ENCODE measurements at places on chromosomes 1 and 21.

- no peak for DNase-seq
Observed at GRCh38 chr1:34060187-34060730, 104.8 kb downstream of the CSMD2 start.

DNA sequence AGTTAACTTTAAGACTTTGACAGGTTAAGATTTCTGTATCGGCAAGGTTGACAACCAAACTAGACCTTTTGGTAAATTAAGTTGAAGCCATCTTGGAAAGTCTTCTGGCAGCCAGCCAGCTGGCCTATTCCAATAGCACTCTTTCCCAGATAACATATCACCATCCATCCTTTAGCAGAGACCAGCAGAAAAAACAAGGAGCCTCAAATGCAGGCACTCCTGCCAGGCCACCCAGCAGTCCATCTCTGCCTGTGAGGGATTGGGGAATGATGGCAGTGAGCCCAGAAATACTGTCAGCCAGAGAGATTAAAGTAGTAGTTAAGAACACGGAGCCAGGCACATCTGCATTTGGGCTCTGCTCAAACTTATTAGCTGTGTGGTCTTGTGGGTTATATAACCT is 19.4 kb downstream of the ZBTB40 start:
- no peak for DNase-seq

DNA sequence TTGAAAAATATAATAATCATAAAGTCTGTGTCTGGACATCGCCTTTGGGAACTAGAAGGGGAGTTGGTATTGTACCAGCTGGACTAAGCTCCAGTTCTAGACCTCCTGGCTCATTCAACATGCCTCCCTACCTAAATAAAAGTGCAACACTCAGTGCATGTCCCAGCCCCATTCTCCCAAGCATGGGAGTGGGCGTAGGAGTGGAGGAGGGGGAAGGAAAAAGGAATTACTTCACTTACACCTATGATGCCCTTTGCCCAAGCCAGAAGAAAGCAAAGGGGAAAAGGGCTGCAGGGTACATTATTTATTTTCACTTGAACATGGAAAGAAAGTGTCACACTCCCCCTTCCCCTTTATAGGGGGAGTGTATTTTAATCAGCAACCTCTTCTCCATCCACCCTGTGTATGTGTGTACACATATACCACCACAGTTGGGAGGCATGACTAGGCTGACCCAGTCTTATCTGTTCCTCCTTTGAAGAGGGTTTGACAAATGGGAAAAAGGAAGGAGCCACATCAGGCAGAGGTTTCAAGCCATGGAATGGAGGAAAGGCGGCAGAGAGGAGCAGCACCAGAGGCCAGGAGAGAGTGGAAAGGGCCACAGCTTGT is 3.2 kb downstream of the NIT1 start:
- DNase-seq: no peak

GRCh38 chr1:214420833-214421232 is 130.6 kb downstream of the PTPN14 start:
- DNase-seq: no peak

DNA sequence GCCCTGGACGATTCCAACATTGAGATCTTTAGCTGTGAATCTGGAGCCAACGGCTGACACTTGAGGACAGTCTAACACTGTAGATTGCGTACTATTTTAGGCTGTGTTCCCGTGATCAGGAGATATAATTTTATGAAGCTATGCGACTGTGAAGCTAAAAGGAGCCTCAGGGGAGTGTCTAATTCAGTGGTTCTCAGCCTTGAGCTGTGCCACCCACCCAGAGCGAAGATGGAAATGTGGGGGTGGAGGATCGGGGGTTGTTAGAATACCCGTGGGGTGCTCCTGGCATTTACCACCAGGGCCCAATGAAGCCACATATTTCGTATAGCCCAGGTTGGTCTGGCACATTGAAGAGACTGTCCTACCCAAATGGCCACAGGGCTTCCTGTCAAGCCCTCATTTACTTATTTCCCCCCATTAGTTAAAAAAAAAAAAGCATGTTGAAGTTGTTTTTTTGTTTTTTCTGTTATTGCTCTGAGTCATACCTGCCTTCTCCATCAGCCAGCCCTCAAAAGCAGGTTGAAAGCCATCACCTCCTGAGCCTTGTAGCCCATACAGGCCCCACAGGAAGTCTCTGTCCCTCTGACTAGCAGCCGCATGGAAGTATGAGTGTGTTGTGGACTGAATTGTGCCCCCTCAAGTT is 141.7 kb downstream of the GALNT2 start:
- no peak for DNase-seq

DNA sequence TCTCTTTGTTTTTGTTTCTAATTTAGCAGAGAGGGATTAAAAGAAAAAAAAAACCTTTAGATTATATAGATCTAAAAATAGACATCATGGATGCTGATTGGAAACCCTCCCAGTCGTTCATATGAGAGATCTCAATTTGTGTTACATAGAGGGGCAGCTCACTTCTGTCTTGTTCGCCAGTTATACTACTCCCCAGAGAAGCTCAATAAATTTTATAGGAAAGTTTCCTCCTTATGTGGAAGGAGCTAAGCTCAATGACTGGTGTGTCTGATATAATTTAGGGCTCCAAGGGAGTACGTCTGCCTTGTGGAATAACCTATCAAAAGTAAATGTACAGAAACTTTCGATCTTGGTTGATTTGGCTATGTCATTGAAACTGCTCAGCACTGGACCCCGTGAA is 117.6 kb downstream of the PEX14 start:
- DNase-seq: no peak

DNA sequence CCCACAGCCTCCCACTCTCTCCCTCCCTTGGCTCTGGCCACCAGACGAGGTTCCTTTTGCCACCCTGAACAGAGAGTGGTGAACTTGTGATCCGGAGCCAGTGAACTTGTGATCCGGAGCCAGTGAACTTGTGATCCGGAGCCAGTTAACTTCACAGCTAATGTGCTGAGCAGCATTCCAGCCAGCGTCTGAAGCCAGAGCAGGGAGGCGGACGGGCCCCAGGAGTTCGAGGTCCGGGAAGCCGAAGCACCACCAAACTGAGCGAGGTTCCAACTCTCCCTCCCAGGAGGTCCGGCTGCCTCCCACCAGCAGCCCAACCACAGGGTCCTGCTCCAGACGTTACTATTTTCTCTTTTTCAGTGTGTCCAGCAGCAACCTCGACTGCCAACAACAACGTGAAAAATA is 85.8 kb downstream of the SYF2 start:
- DNase-seq: no peak

DNA sequence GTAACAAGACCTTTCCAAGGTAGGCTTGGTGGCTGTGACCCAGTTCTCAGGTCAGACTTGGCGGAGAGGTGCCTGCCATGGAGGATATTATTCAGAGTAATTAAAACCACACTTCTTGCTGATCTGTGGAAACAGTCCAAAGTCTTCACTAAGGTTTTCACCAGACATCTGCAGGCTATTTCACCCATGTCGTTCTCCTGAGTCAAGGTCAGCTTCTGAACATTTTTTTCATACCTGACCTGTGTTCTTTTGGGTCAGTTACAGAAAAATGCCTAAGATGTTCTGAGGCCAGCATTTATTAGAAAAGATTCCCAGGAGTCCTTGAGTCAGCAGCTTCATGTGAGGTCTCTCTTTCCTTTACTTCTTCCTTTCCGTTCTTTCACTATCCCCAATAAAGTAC is 54.9 kb downstream of the RGL1 start:
- DNase-seq: no peak

GRCh38 chr1:27144049-27144748 is 10.7 kb downstream of the SLC9A1 start:
- no peak for DNase-seq

- no peak for DNase-seq
Observed at GRCh38 chr1:38746402-38746935, 113.1 kb downstream of the RRAGC start.

DNA sequence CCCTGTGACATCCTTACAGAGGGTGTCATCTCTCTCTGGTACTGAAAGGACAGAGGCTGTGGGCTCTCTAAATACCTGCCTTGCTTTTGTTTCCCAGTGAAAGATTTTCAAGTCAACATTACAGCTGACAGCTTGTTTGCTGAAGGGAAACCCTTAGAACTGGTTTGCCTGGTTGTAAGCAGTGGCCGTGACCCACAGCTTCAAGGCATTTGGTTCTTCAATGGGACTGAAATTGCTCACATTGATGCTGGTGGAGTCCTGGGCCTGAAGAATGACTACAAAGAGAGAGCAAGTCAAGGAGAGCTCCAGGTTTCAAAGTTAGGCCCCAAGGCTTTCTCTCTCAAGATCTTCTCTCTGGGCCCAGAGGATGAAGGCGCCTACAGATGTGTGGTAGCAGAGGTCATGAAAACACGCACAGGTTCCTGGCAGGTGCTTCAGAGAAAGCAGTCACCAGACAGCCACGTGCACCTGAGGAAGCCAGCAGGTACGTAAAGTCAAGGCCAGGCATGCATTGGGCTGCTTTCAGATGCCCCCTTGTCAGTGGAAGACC is 11.8 kb downstream of the CD101 start:
- no peak for DNase-seq

DNA sequence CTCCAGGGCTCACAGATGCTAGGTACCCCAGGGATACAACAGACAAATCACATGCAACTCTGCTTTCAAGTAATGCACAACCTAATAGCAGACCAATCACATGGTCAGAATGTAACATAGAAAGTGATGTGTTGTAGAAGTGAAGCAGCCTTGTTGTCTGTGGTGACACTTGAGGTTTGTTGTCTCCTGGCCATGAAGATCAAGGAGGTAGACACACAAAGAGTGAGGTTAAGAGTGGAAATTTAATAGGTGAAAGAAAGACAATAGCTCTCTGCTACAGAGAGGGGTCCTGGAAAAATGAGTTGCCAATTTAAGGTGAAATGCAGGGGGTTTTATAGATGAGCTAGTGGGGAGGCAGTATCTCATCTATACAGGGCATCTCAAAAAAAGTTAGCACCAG is 2.5 kb upstream of the TMEM9 start:
- DNase-seq: no peak

GRCh38 chr1:90325168-90325567 is 330.3 kb downstream of the ZNF326 start:
- no peak for DNase-seq

- DNase-seq: no peak
Observed at GRCh38 chr1:111602302-111602701, 17.3 kb upstream of the RAP1A start.

GRCh38 chr1:196649990-196650389 is 1.9 kb upstream of the CFH start:
- DNase-seq: no peak

DNA sequence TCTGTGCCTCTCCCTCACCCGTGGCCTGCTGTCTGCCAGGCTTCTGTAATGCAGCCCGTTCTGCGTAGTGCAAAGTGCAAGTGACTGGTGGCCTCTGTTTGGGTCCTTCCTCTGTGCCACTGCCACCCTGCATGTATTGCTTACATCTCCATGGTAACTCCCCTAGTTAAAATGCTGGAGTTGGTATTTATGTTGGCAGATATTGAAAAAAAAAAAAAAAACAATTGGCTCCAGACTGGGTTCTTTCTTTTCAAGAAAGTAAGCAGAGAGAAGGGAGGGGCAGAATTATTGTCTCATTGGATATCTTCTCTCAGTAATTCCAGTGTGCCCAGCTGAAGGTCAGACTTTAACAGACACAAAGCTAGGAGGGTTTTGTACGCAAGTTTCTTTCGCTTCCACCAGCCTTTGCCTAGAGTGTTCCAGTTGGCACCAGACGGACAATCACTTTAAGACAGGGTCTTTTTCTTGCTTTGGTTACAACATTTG is 242.3 kb downstream of the PBX1 start:
- DNase-seq: no peak

Measured in NCI-H2107 (cell line).